ENCODE measurements at places on chromosomes 5 and 9.

GRCh38 chr9:116048081-116048480, 105.5 kb upstream of the PAPPA start:
- no peak for DNase-seq

GRCh38 chr5:35919191-35919590, 19.2 kb downstream of the CAPSL start:
- DNase-seq = no peak

- no peak for DNase-seq
Observed at GRCh38 chr9:129406278-129407225, 214.3 kb downstream of the C9orf50 start.

DNA sequence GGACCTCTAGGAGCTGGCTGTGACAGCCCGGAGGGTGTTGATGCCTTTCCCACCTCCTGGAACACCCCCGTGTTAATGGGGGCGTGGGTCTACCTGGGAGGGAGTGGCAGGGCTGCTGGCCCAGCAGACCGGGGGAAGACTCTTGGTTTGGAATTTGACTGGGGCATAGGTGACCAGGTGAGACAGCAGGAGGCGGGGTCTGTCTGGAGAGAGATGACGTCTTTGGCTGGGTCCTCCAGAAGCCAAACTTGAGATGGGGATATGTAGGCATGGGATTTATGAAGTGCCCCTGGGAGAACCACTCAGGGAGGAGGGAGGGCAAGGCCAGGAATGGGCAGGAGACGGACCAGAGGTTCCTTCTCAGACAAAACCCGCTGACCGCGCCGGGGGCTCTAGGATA, 42.6 kb downstream of the NEK6 start:
- DNase-seq = no peak

DNA sequence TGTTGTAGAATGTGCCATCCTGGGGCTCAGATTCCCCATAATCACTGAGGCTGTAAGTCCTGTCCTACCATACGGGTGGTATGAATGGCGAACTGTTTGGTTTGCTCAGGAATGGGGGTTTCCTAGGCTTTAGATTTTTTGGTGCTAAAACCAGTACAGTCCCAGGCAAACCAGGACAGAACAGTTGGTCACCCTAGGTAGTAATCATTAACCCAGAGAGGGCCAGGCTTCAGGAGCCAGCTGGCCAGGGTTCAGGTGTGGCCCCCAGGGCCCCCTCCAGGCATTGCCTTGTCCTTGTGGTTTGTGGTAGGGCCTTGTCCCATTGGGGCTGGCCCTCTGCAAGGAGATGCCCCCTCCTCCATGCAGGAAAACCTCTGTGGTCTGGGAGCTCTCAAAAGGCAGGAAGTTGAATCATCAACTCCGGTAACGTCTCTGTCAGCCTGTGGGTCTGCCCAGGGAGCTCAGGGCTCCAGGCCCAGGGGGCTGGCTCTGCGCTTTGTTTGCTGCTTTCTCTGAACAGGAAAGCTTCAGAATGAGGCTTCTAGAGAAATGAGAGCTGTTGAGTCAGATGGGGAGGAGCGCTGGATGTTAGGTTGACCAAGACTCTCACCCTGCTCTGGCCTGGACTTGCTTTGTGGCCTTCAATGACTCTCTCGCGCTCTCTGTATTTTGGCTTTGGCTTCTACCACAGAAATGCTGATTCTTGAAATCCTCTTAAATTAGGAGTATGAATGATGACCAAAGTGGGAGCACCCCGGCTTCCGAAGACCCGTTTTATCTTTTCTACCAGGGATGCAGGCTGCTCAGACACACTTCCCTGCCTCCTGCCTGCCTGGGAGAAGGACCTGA, 22.2 kb upstream of the JADE2 start:
- no peak for DNase-seq

- DNase-seq = no peak
Observed at GRCh38 chr5:32461441-32462120, 17.0 kb upstream of the ZFR start.

DNA sequence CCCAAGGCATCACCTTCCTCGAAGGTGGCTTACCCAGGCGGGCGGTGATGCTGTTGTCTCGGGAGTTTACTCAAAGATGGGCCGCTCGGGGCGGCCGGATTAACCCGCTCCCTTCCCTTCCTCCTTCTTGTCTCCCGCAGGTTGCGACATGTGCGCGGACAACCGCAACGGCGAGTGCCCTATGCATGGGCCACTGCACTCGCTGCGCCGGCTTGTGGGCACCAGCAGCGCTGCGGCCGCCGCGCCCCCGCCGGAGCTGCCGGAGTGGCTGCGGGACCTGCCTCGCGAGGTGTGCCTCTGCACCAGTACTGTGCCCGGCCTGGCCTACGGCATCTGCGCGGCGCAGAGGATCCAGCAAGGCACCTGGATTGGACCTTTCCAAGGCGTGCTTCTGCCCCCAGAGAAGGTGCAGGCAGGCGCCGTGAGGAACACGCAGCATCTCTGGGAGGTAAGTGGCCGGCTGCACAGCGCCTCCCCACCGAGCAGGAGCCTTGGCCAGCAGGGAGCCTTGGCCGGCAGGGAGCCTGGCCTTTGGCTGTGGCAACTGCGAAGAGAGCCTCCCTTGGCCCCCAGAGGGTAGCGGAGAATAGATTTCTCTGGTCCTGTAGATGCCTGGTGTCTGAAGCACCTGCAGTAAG, 10.6 kb downstream of the PRDM6 start:
- DNase-seq = no peak

DNA sequence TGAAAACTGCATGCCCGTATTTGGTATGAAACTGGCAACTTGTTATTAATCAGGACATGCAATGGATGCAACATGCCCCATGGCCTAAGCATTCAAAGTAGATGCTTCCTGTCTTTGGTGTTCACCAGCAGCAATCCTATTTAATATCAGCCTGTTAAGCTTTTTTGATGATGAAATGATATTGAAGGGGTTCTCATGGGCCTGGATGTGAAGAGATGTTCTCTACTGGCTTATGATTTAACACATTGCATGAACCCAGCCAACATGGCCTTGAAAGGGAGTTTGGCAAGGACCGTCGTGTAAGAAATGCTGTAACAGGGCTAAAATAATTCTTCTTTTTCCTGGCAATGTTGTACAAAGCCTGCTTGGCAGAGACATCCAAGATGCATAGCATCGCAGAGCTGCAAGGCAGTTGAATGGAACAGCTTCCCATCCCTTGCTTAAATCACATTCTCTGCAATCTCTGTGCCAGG, 111.2 kb downstream of the SMARCA2 start:
- no peak for DNase-seq

Measured in NCI-H2081 treated with DMSO at 0.1 percent for 48 hours (cell line).